Activated CD4-positive, alpha-beta T cell treated with anti-CD3 and anti-CD28 coated beads for 48 hours (primary cell): ENCODE measurements at places on chromosomes 7 and 10.

GRCh38 chr10:30812018-30812851, 182.7 kb upstream of the LYZL2 start:
- peak; percentile 11 for DNase-seq

DNA sequence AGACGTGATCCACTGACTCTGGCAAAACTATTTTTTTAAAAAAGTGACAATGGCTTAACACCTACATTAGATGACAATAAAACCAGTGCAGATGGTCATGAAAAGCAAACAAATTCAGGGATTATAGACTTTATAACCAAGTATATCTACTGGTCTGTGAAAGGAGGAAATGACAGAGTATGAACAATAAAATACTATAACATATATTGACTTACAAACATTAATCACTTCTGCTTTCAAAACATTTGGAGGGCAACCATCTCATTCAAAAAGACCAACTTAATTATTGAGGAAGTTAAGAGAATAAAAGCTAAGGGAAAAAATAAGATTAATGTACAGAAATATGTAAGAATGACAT, 34.8 kb downstream of the JMJD1C start:
- no peak for DNase-seq

DNA sequence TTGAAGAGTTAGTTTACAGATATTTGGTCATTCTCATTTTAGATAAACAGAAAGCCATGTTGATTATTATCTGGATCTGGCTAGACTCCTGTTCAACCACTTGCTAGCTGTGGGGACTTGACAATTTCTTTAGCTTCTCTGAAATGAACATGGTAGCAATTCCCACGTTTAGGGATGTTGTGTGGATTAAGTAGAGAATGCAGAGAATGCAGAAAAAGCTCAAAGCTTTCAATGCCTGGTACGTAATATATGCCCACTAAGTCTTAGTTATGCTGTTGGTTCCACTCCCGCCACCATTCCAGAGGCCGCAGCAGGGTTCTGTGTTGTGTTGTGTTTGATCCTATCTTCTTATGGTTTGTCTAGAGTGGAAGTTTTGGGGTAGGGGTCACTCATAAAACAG, 39.2 kb upstream of the RPA3 start:
- DNase-seq: no peak

DNA sequence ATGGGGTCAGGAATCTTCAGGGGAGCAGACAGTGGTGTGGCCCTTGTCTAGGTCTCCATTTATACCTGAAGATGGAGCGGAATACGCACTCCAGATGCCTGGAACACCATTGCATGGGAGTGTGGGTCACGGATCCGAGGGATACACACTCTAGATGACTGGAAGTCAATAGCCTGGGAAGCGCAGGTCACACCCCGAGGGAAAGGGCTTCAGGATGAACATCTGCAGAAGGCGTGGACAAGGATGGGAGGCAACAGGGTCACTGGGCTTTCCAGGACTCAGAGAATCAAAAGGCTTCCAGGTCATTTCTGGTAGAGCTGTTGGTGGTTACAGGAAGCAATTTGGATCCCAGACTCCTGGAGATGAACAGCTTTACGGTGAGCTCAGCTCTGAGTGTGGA, 382.2 kb upstream of the KLF6 start:
- DNase-seq: no peak

DNA sequence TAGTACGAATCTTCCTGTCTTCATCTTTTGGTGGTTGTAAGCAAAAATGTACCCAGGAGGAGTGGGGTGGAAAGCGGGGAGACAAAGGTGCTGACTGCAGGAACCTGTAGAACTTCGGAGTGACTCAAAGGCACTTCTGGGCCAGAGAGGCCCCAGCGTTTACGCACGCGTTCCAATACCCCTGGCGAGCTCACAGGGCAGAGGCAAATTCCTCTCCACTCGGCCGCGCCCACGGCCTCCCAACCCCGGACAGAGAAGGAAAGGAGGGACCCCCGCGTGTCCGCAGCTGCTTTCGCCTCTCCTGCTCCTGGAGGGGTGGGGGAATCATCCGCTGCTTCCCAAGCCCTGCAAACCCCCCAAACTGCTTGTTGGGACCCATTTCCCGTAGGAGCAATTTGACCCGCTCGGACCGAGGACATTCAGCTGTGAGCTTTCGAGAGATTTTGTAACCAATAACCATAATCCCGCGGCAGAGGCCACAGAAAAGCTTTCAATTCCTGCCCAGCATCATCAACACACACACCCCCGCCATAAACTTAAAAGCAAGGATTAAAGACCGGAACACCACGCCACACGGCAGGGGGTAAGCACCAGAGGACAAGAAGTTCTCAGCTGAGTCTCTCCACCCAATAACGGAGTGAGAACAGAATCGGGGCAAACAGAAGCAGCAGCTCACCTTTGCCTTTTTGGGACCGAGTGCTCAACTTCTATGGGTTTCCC, 2.3 kb downstream of the IGF2BP3 start:
- DNase-seq: peak; percentile 35

GRCh38 chr10:5953676-5954075, 23.7 kb downstream of the IL15RA start:
- DNase-seq: no peak

- DNase-seq: no peak
Measured at GRCh38 chr10:72013202-72013945, 49.2 kb downstream of the CHST3 start.

DNA sequence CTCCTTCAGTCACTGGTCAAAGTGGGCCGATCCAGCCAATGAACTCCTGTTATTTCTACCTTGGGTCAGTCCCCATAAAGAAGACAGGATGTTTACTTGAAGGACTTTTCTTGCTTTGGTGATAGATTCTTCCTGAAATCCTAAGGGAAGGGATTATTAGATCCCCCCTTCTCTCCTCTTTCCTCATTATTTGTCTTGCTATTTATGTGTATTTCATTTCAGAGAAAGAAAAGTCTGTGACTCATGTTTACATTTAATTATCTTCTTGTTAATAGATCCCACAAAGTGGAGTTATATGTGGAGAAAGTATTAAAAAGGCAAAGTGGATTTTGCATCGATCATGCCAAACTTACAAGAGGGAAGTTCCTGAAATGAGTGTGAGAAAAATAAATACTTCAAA, 341.5 kb downstream of the PHTF2 start:
- DNase-seq: no peak
